Stimulated activated CD4-positive, alpha-beta T cell treated with anti-CD3 and anti-CD28 coated beads, TNF-alpha, amount 100 ng/mL, for 48 hours (primary cell): ENCODE measurements at places on chromosomes 2 and 18.

GRCh38 chr2:155424518-155424917 lies 726.0 kb downstream of the KCNJ3 start:
- DNase-seq = no peak

GRCh38 chr2:109028738-109029489 lies 39.9 kb upstream of the EDAR start:
- DNase-seq = no peak

DNA sequence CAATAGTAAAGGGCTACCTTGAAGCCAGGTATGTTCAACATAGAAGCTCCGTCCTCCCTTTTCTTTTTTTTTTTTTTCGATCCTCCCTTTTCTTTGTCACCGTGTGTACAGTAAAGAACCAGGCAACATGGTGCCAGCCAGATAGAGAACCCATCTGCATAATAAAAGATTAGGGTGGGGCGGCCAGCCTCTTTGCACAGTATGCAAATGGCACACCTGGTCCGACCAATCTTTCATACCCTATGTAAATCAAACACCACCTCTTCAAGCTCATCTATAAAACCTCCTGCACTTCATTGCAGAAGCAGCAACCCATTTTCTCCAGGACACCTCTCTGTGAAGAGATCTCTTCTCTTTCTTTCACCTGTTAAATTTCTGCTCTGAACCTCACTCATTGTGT lies 7.3 kb upstream of the WDR33 start:
- no peak for DNase-seq

GRCh38 chr2:98448441-98449145 lies 3.9 kb downstream of the INPP4A start:
- DNase-seq = no peak

DNA sequence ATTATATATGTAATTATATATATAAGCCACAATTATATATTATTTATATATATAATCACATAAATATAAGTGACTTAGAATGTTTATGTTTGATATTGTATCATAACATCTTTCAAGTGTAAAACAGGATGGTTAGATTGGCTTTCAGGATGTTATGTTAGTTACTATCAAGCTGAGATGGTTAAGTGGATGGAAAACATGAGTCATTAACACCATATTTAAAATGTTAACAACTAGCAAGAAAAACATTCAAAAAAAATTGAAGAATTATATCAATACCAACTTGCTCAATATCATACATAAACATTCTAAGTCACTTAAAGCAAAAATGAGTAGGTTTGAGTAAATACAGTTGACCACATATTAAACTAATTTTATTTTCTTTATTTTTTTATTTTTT lies 21.8 kb upstream of the RAB27B start:
- no peak for DNase-seq

GRCh38 chr18:26546170-26546874 lies 2.0 kb downstream of the KCTD1 start:
- DNase-seq = no peak

DNA sequence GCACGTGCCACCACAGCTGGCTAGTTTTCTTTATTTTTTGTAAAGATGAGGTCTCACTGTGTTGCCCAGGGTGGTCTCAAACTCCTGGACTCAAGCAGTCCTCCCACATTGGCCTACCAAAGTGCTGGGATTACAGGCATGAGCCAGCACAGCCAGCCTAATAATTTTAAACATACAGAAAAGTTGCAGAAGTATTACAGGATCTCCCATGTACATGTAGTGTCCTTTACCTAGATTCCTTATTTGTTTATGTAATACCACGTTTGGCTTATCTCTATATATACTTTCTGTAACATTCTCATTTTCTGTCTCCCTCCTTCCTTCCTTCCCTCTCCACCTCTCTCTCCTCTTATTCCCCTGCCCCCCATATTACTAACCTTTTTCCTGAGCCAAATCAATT lies 41.7 kb downstream of the PPM1B start:
- DNase-seq = no peak
